PC-3 (cell line): ENCODE measurements at places on chromosomes 6 and 20. TPM values are rescaled to one million over a fixed set of nuclear protein-coding genes. Genes with fewer than 3 reads are reported as not detected.

DNA sequence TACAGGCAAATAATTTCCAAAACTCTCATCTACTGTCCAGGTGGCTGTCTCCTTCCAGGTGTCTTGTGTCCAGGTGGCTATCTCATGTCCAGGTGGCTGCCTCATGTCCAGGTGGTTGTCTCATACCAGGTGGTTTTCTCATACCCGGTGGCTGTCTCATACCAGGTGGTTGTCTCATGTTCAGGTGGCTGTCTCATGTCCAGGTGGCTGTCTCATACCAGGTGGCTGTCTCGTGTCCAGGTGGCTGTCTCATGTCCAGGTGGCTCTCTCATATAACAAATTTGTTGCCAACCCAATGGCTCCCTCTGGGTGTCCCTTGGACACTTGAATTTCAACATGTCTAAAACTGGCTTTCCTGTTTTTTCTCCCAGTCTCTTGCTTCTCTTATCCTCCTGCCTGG is 14.3 kb upstream of the SLC22A3 start:
- H3K36me3 ChIP-seq = no peaks in the 10 kb centered on the region
- no peaks in the 10 kb centered on the region for H3K27me3 ChIP-seq
- DNase-seq = no peak
- peaks cover 9% of the 10 kb centered on the region for H3K4me1 ChIP-seq

- H3K27ac ChIP-seq = no peak overlapping the region
- no peaks in the 10 kb centered on the region for H3K27me3 ChIP-seq
- no peak overlapping the region for H3K4me3 ChIP-seq
- no peak for DNase-seq
- no peaks in the 10 kb centered on the region for H3K4me1 ChIP-seq
Measured at GRCh38 chr6:52820198-52820597, 16.6 kb upstream of the GSTA1 start.

GRCh38 chr6:35897036-35897435 is 23.9 kb downstream of the SRPK1 start:
- no peak overlapping the region for H3K27ac ChIP-seq
- no peak for DNase-seq
- H3K4me3 ChIP-seq = no peak overlapping the region

DNA sequence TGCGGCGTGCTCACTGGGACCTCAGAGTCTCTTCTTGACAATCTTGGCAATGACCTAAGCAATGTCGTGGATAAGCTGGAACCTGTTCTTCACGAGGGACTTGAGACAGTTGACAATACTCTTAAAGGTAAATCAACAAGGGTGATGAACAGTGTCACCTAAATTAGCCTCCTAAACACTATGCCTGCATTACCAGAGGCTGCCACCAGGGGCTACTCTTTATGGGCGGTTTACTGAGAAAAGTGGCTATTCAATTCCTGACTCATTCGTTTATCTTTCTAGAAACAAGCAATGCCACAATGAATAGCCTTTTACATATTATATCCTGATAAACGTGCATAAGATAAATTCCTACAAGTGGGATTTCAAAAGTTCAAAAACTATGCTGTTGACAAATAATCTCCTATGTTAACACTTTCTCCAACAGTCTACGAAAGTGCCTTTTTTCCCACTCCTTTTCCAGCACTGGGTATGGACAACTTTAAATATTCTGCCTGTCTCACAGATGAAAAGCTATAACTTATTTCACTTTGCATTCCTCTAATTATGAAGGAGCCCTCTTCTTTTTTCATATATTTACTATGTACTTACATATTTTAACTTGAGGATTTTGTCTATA is 1.3 kb downstream of the BPIFA2 start:
- H3K36me3 ChIP-seq = no peaks in the 10 kb centered on the region
- H3K4me1 ChIP-seq = no peaks in the 10 kb centered on the region
- peaks cover 15% of the 10 kb centered on the region for H3K27me3 ChIP-seq
- no peak overlapping the region for H3K4me3 ChIP-seq

GRCh38 chr6:98824162-98824901 is 10.0 kb upstream of the POU3F2 start:
- H3K4me1 ChIP-seq = no peaks in the 10 kb centered on the region
- no peak overlapping the region for H3K27ac ChIP-seq
- H3K36me3 ChIP-seq = no peaks in the 10 kb centered on the region
- no peak for DNase-seq

The SSTR4 gene
- total RNA-seq = not detected in 2 replicates

The IPCEF1 gene
- total RNA-seq = 0.12 and 0.29 TPM in 2 replicates

- no peak for DNase-seq
Measured at GRCh38 chr6:86331919-86332318, 605.4 kb upstream of the HTR1E start.

- no peak overlapping the region for H3K4me3 ChIP-seq
- peak; percentile 52 for DNase-seq
- H3K36me3 ChIP-seq = no peaks in the 10 kb centered on the region
- no peaks in the 10 kb centered on the region for H3K4me1 ChIP-seq
- H3K27ac ChIP-seq = no peak overlapping the region
- no peaks in the 10 kb centered on the region for H3K27me3 ChIP-seq
Measured at GRCh38 chr6:109595998-109596397, 95.0 kb downstream of the AK9 start.

The IL17F gene
- total RNA-seq = not detected in 2 replicates
